ENCODE measurements at places on chromosomes 11 and 22. TPM values are rescaled to one million over a fixed set of nuclear protein-coding genes. Genes with fewer than 3 reads are reported as not detected.
A peak's percentile ranks its signal among the peaks of the same experiment; 100 is the strongest.

NXF1 gene
- total RNA-seq: 49.6 TPM

MED17 gene
- total RNA-seq: 20.3 TPM

OR5AR1 gene
- not detected for total RNA-seq

BTG4 gene
- total RNA-seq: not detected

OR2D2 gene
- not detected for total RNA-seq

MRPL49 gene
- total RNA-seq: 33.7 TPM

MMP20 gene
- not detected for total RNA-seq

FXYD6 gene
- 35.4 TPM for total RNA-seq

CENPM gene
- 0.52 TPM for total RNA-seq

PATE4 gene
- total RNA-seq: not detected

OR8D1 gene
- not detected for total RNA-seq

BDNF gene
- total RNA-seq: 2.4 TPM

SMIM38 gene
- total RNA-seq: not detected

- DNase-seq: peak; percentile 75
Observed at GRCh38 chr11:67613960-67614715, 7.4 kb downstream of the NDUFV1 start.

GRCh38 chr11:121961321-121961801 lies 154.7 kb downstream of the BLID start:
- no peak for DNase-seq

- DNase-seq: no peak
Observed at GRCh38 chr11:83508804-83509203, 222.6 kb upstream of the CCDC90B start.

- no peak for DNase-seq
Observed at GRCh38 chr22:17471886-17472535, 91.3 kb upstream of the SLC25A18 start.

DNA sequence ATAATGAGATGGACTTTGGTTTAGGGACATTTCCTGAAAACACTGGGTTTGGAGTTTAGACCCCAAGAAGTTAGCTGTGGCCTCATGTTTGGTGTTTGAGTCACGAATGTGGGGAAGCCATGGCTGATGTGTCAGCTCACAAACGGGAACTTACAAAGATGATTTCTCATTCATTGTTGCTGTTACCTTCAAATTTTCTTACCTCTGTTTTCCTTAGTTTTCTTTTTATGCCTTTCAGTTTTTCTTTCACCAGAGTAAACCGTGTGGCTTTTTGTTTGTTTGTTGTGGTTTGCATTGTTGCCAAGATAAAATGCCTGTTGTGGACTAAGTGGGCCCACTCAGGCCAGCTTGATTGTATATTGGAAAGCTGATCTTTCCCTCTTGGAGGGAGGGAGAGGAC lies 89.1 kb downstream of the SWAP70 start:
- DNase-seq: no peak

DNA sequence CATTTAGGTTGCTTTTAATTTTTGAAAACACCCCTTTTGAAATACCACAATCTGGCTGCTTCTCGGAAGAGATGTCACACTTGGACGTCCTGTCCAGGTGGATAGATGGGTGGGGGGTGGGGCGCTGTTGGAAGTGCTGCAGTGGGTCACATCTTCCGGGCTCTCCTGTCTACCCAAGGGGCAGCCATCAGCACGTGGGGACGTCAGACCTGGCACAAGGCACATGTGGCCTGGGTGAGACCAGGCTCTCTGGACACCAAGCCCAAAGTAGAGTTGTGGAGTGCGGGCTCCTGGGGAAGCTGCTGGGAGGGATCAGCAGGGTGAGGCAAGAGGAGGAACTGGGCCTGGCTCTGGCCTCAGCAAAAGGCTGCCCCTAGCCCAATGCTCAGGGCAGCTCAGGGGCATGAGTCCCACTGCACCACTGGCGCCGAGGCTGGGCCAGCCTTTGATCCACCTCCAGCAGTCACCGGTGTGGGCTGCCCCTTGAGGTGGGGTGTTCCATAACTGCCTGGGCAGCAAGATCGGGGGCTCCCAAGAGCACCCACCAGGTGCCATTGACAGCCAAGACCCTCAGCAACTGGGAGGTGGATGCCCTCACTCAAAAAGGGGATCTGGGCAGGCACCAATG lies 68.6 kb upstream of the CCND1 start:
- DNase-seq: no peak

DNA sequence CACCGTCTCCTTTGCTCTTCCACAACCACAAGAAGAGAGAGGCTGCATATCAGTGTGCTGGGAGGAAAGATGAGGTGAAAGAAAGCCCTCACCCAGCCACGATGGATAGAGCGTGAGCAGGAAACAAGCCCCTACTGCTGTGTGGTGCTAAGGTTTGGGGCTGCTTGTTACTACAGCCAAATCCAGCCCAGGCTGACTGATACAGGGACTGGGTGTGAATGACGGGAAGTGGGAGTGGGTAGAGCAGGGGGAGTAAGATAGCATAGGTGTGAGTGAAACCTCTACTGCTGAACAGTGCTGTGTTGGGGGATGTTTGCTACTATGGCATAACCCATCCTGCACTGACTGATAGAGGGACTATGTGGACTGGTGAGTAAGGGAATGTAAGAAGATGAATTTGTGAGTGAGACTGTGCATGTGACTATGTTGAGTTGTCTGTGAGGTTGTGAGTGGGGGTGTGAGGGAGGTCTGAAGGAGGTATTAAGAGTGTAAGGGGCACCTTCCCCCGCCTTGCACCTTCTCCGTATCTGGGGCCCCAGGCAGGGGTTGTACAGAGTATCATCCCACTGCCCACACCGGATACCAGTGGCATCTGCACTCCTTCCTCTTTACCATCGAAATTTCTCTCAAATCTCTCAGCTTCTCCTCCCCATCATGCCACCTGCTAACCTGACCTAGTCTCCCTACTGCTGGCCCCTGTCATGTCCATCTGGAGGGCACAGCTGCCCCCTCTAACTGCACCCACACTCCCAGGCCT lies 91.5 kb downstream of the MN1 start:
- no peak for DNase-seq

- DNase-seq: no peak
Observed at GRCh38 chr22:39731881-39732555, 161.5 kb downstream of the CACNA1I start.

DNA sequence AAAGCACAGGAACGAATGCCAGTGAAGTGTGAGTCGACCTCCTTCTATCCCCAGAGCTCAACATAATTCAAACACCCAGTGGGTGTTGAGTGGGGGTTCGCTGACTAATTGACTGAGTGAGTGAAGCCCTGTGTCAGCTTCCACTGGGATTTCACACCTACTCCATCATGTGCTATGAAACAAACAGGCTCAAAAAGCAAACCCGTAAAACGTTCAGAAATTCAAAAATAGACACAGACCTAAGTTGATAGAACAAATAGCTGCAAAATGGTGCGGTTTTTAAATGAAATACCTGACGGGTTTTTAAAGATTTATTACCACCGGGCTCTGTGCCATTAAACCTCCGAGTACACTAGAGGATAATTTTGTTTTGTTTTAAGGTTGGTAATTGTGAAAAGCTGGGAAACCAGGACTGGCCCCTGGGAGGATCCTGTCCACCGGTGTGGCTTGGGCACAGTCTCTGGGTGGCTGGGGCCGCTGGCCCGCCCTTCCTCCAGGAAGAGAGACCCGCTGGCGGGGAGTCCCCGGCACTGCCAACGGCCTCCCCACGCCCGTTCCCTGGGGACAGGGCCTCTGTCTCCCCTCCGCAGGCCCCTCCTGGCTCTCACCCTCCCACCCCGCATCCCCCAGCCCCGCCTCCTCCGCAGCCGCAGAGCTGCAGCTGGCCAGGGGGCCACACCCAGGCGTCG lies 13.6 kb downstream of the KCNJ5 start:
- DNase-seq: peak; percentile 69

DNA sequence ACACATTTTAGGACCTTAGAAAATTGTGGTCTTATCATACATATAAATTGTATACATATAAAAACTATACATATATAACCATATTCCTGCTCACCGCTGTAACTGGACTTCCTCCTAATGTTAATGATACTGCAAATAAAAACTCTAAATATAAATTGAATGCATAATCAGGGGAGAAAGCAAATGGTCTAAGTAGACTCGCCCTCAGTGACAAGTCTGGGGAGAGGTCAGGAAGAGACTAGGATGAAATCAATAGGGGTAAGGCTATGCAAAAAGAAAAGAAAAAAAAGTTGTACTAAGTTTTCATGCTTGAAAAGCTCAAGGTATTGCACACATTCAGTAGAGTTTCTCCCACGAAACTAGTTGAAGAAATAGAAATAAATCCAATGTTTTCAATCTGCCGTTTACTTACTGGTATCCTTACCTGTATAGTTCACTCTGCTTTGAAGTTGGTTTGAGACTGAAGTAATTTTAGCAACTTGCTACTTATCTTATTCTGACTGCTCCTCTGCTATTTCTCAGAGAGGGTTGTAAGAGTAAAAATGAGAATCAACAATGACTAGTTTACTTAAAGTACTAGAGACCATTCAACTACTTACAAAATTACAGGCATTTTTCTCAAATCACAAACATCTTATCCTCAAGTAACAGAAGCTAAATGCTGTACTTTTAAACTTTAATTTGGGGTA lies 12.2 kb upstream of the ARHGAP32 start:
- DNase-seq: no peak

GRCh38 chr11:27083782-27084181 lies 43.2 kb downstream of the BBOX1 start:
- no peak for DNase-seq

DNA sequence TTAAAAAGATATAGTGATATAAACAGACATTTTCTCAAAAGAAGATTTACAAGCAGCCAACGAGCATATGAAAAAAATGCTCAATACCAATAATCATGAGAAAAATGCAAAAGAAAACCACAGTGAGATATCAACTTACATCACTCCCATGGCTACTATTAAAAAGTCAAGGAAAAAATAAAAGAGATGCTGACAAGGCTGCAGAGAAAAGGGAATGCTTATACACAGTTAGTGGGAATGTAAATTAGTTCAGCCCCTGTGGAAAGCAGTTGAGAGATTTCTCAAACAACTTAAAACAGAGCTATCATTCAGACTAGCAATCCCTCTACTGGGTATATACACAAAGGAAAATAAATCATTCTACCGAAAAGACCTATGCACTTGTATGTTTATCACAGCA lies 97.1 kb upstream of the CARD18 start:
- DNase-seq: no peak

GRCh38 chr22:20165421-20165820 lies 14.6 kb upstream of the CCDC188 start:
- no peak for DNase-seq
